ENCODE measurements at places on chromosomes 4 and X.

- no peak for DNase-seq
These were observed 449.5 kb upstream of the HS3ST1 start for GRCh38 chr4:11878241-11878640.

DNA sequence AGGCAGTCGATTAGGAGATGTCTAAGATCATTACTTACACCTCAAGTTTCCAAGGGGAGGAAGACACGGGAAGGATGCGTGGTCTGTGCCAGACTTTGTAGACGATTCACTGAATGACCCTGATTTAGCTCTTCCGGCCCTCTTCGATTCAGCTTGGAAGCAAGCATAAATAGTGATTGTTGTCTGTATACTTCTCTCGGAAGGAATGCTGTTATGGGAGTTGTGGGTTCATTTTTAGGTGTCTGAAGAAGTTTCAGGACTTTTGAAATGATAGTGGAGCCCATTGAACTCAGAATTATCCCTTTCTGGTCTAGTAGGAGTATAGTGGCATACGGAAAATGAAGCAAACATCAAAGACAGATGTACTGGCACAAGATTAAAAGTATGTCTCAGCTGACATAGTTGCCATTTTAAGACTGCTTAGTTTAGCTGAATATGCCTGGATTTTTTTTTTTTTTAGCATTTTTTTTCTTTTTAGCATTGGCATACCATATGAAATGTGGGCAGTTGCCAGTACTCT, 1.0 kb upstream of the ANKRD17 start:
- no peak for DNase-seq

GRCh38 chrX:111728096-111728495, 47.1 kb downstream of the ALG13 start:
- no peak for DNase-seq

DNA sequence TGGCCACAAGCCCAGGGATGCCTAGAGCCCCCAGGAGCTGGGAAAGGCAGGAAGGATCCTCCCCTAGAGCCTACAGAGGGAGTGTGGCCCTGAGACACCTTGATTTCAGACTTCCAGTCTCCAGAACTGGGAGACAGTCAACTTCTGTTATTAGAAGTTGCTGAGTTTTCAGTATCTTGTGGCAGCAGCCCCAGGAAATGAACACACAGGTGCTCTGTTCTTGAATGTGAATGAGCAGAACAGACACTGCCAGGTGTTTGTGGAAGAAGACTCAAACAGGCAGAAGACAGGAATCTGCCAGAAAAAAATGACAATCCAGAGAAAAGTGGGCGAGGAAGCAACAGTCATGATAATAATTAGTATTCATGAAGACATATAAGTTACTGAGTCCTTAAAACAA, 64.5 kb upstream of the STS start:
- DNase-seq = no peak

DNA sequence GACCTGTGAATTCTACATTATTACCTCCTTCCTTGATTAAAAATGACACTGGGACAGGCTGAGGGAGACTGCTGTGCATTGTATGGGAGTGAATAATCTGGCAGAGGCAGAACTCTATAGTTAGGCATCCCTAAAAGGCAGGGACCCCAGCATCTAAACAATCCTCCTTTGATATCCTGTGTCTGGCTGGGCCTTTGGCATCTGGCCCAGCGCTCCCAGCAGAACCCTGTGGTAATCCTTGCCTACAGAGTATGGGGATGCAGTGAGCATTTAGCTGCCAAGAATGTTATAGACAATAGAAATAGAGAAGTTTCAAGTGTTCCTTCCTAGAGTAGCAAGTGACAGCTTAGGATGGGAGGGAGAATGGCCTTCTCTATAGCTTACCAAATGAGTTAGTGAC, 38.5 kb downstream of the ZCCHC12 start:
- DNase-seq = no peak

- DNase-seq = no peak
These were observed 257.0 kb upstream of the JADE1 start for GRCh38 chr4:128552586-128552907.

DNA sequence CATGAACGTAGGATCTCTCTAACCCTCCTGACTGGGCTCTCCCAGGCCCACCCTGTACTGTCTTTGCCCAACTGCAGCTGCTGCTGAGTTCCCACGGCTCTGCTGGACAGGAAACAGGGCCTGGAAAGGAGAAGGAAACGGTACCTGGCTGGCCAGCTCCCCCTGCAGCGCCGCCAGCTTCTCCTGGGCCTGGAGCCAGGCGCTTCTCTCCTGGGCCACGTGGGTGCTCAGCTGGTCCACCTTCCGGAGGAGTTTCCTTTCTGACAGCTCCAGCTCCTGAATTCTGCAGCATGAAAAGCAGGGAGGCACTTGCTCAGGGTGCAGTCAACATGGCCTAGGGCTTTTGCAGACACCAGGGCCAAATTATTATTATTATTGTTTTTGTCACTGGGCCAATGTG, 6.5 kb downstream of the C4orf50 start:
- peak; percentile 63 for DNase-seq

DNA sequence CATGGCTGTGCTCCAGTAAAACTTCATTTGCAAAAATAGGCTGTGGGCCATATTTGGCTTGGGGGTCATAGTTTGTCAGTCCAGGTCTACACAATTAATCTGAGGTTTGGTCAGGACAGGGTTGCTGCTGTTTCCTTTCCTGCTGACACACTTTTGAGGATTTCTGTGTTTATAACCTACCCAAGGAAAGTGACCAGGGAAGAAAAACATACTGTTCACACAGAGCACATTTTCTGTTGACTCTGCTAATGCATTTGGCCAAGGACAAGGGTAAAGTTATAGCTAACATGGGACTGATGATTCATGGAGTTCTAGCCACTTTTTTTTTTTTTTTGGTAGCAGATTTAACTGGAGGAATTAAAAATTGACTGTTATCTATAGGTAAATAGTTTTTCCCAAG, 43.9 kb upstream of the GEMIN8 start:
- DNase-seq = no peak

- DNase-seq = no peak
These were observed 33.2 kb upstream of the SLC9A7 start for GRCh38 chrX:46791927-46792809.

DNA sequence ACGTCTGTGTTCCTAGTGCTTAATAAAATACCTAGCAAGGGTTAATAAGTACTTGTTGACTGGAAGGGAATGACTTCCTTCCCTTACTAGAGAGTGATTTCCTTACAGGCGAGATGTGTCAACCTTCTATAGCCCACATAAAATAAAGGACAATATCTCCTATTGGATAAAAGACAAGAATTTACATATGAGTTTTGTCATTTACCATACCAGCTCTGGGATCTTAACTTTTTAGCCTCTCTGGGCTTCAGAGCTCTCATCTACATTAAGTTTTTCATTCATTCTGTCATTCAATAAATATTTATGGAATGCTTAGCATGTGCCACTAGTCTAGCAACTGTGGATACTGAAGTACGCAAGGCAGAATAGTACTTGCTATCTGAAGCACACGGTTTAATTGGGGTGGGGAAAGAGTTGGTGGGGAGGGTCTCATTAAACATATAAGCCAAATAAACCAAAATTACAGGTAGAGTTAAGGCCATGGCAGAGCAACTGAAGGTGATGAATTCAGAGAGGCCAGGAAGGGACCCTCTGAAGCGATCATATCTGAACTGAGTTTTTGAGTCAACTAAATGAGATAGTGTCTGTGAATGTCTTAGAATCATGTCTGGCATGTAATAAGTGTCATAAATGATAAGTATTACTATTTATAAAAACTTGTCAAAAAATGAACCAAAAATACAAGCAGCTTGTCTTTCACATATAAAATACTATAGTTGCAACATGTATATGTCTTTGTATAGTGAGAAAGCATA, 91.6 kb upstream of the BMP2K start:
- no peak for DNase-seq

DNA sequence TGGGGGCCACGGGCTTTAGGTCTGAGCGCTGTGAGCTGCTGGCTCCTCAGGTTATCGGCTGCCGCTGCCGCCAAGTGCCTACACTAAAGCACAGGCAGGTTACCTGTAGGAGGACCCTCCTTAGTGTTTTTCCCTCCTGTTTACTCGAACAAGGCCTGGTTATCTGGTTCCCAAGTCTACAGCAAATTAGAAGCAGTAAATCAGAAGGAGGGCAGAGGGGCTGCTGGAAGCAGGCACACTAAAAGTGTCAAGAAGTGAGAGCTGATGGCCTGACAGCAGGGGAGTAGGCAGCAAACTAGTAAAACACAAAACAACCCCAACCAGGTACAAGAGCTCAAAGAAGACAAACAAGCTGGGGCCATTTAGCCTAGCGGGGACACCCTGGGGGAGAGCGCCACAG, 125.0 kb upstream of the PJA1 start:
- no peak for DNase-seq

- DNase-seq = no peak
These were observed 37.9 kb downstream of the RUFY3 start for GRCh38 chr4:70759627-70760026.

GRCh38 chr4:120633810-120634209, 288.7 kb downstream of the PRDM5 start:
- no peak for DNase-seq

GRCh38 chrX:68424719-68425118, 8.6 kb downstream of the OPHN1 start:
- DNase-seq = no peak

- DNase-seq = no peak
These were observed 55.2 kb downstream of the HTRA3 start for GRCh38 chr4:8324640-8325239.

GRCh38 chr4:102246416-102246815, 98.9 kb downstream of the SLC39A8 start:
- no peak for DNase-seq

Data from putamen (tissue), 1 donor.